Fibroblast of skin of left quadriceps (primary cell): ENCODE measurements at places on chromosomes 6 and 20.

DNA sequence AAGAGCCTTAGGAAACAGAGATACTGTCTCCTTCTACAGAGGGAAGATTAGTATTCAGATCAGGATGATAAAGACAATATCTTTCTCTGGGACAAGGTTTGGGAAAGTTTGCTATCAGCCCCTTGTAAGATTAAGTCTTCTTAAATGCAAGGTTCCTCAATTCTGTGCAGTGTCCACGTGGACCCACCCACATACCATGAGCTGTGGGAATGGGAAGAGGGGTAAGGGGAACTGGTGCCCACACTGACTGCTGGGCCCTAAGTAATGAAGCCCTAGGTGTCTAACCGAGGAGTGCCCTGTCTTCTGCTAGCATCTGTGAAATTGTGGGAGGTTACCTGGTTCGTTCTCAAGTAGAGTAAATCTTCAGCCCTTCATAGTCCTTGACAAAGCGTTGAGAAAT, 5.8 kb upstream of the SSTR4 start:
- DNase-seq: no peak

DNA sequence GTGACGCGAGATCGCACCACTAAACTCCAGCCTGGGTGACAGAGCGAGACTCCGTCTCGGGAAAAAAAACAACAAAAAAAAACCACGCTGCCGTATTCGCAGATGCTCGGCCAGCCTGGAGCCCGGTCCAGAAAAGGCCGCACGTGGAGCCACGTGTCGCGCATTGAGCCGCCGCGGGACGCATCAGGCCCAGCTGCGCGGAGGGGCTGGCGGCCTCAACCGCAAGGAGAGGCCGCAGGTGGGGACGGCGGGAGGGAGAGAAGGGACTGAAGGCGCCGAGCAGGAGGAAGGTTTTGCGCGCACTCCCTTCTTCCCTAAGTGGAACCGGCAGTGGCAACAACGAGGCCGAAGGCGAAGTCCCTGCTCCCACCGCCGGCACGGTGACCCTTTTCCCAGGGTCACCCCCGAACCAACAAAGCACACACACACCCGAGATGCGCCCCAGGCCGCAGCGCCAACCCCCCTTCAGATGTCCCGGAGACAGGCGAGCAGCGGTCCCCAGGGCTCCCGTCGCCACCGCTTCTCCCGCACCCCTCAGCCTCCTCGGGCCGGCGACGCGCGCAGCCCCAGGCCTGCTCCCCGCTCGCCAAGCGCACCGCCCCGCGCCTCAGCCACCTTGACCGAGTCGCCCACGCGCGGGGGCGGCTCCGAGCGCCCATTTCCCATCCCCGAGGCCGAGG, 681 bp downstream of the SYCP2 start:
- DNase-seq: no peak

GRCh38 chr6:41426438-41426851, 91.0 kb downstream of the NCR2 start:
- DNase-seq: no peak

DNA sequence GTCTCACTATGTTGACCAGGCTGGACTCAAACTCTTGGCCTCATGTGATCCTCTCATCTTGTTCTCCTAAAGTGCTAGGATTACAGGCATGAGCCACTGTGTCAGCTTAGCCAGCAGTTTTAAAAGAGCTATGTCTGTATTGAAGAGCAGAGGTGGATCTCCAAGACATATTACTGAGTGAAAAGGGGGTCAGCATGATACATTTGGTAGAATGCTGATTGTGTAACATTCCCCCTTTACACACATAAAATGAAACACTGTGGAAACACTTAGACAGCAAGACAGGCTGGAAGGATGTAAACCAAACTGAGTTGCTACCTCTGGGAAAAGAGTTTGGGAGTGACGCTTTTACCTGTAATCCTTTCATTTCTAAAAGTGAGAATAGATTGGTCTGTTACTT, 1.7 kb upstream of the RIPOR3 start:
- no peak for DNase-seq

- no peak for DNase-seq
Observed at GRCh38 chr20:49140834-49141233, 47.3 kb downstream of the STAU1 start.

DNA sequence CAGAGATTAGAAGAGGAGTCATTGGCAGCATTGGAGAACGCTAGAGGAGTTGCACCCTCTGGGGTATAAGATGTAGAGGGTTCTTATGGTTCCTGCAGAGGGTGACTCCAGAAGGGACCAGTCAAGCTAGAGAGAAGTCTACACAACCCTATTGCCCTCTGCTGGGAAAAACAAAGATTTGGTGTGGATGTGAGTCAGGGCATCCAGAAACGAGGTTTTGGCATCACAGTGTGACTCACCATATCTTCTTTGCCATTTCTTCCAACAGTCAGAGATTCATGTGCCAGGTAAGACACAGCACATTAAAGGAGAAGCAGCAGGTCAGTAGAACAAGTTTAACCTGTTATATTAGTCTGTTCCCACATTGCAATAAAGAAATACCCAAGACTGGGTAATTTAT, 598.8 kb downstream of the MAFB start:
- no peak for DNase-seq

DNA sequence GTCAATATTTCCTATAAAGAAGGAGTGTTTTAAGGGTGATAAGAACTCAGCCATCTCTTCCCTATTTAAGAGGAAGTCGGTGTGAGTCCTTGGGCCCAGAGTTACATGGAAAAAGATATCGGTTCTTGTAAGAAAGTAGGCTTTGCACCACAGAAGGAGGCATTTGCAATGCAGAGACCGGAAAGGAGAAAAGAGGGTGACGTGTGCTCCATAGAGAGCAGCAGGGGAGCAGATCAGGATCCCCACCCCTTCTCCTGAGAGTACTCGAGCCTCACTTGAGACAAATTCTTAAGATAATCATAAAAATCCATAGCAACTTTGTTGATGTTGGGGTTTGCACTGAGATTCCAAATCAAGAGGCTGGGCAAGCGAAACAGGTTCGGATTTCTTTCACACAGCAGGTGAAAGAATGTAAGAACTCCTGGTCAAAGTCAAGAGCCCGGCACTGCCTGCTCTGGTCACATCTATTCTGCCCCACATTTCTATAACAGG, 27.8 kb downstream of the FOXA2 start:
- DNase-seq: no peak

DNA sequence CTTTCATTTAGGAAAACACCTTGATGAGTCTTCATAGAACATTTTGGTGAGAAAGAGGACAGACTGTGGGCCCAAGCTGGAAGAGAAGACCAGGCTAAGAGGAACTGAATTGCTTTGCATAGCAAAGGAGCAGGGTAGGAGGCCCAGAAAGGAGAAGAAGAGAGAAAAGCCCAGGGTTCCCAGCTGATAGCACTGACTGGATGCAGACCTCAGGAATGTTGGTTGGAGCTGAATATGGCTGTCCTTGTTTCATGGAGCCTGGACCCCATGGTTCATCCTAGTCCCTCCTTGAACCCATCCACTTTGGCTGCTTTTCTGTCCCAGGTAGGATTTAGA, 18.0 kb upstream of the ZFAND3 start:
- no peak for DNase-seq

- DNase-seq: no peak
Observed at GRCh38 chr20:21503345-21503744, 10.5 kb downstream of the NKX2-2 start.

DNA sequence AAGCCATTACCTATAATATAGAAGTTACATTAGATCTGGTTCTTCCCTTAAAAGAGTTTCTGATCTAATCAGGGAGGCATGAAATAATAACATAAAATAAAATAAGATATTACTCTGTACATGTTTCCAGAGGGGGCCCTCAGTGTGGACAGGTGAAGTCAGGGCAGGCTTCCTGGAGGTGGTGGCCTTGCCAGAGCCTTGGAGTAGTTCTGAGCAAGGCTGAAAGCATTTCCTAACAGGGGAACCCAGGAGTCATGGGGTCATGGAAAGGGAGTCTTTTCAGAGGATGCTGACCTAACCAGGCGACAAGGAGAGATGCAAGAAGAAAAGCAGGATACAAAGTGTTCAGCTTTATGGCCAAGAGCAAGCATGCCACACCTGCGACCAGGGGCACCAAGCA, 471.3 kb upstream of the AGPAT4 start:
- DNase-seq: no peak

DNA sequence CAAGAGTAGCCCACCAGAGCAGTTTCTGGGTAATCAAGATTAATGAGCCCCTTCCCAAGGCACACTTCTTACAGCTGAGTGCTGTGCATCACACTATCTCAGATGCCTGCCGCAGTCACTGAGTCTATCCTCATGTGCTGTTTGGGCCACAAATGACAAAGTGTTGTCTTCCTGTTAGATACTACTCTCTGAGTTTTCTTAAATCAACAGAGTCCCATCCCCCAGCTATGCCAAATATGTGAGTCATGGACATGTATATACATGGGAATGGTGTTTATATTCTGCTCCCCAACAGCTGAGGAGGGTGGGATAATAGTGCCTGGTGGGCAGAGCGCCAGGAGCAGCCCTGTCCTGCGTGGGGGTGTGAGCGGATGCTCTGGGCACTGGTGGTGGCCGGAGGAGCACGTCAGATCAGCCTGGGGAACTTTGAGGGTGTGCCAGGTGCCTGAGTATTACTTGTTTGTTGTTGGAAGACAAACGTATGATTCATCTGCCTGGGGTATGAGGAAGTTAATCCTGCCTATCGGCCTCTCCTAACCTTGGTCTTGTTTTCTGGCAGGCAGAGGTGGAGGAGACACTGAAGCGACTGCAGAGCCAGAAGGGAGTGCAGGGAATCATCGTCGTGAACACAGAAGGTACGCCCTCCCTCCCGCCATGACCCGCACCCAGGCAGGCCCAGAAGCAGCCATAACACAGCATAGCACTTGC, 9.6 kb downstream of the DYNLRB1 start:
- DNase-seq: peak; percentile 81

GRCh38 chr6:127114214-127114760, 4.2 kb upstream of the RSPO3 start:
- no peak for DNase-seq

- no peak for DNase-seq
Observed at GRCh38 chr20:53752971-53753879, 159.6 kb upstream of the ZNF217 start.

GRCh38 chr20:53279735-53280134, 307.6 kb downstream of the TSHZ2 start:
- no peak for DNase-seq

GRCh38 chr6:105993341-105994117, 92.6 kb upstream of the PRDM1 start:
- no peak for DNase-seq

DNA sequence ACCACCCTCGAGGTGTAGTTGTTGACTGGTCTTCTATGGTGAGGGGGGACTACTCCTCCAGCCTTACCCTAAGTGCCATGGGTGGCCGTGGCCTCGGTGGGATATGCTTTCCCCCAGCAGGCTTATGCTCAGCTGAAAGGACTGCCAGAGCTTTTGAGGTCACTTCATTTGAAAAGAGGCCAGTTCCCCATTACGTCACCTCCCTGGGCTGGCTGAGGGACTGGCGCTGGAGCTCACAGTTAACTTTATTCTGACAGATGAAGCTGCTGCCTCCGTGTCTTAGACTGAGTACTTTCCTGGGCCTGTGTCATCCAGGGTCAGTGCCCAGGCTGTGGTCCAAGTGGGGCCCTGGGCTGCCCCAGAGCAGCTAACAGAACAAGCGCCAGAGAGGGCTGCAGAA, 42.8 kb upstream of the PCMTD2 start:
- DNase-seq: no peak

DNA sequence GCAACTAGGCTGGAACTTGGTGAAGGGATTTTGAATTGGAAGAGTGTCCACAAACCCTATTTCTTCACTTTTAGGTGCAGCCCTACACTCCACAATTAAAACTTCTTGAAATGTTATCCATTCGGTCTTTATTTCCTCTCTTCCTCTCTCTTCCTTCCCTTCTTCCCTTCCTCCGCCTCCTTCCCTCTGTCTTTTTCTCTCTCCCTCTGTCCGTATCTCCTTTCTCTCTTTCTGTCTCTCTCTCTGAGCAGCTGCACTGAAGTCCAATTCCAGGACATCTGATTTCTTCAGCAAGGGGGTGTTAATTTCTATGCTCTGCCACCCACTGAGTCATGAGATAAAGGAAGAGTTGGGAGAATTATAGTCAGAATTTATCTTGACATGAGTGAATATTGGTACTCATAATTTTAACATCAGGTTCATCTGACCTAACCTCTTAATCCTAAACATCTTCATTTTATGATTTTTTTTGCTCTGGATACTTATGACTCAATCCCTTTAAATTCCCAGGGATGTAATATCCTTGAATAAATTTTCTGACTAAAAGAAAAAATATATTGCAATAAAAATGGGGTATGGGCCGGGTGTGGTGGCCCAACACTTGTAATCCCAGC, 84.2 kb downstream of the BCAS1 start:
- DNase-seq: no peak

DNA sequence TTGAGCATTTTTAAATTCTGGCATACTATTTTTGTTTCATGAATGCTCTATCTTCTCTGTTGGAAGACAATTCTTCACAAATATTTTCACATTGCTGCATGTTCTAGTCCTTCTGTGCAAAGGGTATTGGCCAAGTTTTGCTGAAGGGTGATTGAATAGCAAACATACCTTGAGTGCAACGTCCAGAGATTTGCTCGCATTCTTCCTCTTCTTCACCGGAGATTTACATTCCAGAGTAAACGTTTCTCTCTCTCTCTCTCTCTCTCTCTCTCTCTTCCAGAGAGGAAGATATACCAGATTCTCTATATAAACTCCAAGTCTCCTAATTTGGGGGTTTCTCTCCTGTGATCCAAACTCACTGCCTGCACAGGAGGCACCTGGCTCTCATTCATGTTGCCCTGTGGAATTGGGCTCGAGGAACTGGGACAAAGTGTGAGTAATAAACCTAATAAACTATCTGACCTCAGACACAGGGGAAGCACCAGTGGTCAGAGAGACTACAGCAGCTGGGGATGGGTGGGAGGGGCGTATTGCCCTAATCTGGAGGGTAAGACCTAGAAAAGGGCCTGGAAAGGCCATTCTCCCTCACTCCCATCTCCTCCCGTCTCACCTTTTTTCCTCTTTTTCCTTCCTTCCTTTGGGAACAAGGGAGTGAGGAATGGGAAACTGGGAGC, 1.1 kb upstream of the TREML1 start:
- DNase-seq: no peak

- DNase-seq: peak; percentile 40
Observed at GRCh38 chr6:1255636-1256365, 56.1 kb upstream of the FOXQ1 start.

GRCh38 chr6:40383348-40384115, 203.6 kb downstream of the LRFN2 start:
- DNase-seq: no peak

- no peak for DNase-seq
Observed at GRCh38 chr6:121032268-121033006, 301.8 kb downstream of the TBC1D32 start.

DNA sequence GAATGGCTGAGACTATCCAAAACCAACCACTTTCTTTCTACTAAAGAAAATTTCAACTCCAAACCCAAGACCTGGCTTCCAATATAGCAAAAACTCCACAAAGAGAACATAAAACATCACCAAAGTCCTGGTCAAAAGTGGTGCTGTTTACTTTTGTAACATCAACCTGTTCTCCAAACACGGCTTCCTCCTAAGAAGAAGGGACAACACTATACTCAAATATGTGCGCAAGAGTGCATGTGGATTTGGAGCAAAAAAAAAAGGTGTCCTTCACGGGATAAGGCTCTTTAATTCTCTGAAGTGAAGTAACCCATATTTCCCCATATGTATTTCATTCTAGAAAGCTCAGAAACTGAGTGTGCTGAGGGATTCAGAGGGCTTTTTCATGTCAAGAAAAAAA, 6.6 kb downstream of the B4GALT5 start:
- no peak for DNase-seq
